ENCODE measurements at places on chromosomes 2 and 18. TPM values are rescaled to one million over a fixed set of nuclear protein-coding genes. Genes with fewer than 3 reads are reported as not detected.

FAM237A gene
- polyA plus RNA-seq = not detected

AQP4 gene
- 0.52 TPM for polyA plus RNA-seq

FN1 gene
- 51.9 TPM for polyA plus RNA-seq

ZBTB7C gene
- polyA plus RNA-seq = 4.8 TPM

ELOA2 gene
- polyA plus RNA-seq = not detected

MAL gene
- polyA plus RNA-seq = 3.8 TPM

CCDC68 gene
- 8.1 TPM for polyA plus RNA-seq

SPIRE1 gene
- 3.6 TPM for polyA plus RNA-seq

OTOF gene
- polyA plus RNA-seq = 0.56 TPM

FBXO15 gene
- 0.31 TPM for polyA plus RNA-seq

PHOSPHO2 gene
- polyA plus RNA-seq = 3.3 TPM

INPP5D gene
- 8.1 TPM for polyA plus RNA-seq

NDC80 gene
- polyA plus RNA-seq = 0.16 TPM

CCDC150 gene
- 0.19 TPM for polyA plus RNA-seq

LTBP1 gene
- 7.0 TPM for polyA plus RNA-seq

SKOR2 gene
- not detected for polyA plus RNA-seq

GNLY gene
- polyA plus RNA-seq = 2.3 TPM

COPS8 gene
- polyA plus RNA-seq = 45.7 TPM

DIPK1C gene
- 0.08 TPM for polyA plus RNA-seq

MEIS1 gene
- 21.3 TPM for polyA plus RNA-seq

TMEM17 gene
- 2.2 TPM for polyA plus RNA-seq

KCNIP3 gene
- 14.1 TPM for polyA plus RNA-seq

VWA3B gene
- polyA plus RNA-seq = 0.29 TPM

CXCR1 gene
- 6.6 TPM for polyA plus RNA-seq

CPLX4 gene
- polyA plus RNA-seq = not detected

MYO1B gene
- 29.1 TPM for polyA plus RNA-seq

STON1 gene
- 2.2 TPM for polyA plus RNA-seq

EML6 gene
- 0.22 TPM for polyA plus RNA-seq

MBD5 gene
- 8.1 TPM for polyA plus RNA-seq

PARD3B gene
- polyA plus RNA-seq = 5.0 TPM

CLEC4F gene
- polyA plus RNA-seq = not detected

ACTG2 gene
- 6.6 TPM for polyA plus RNA-seq

CDK5R2 gene
- not detected for polyA plus RNA-seq

CNGA3 gene
- polyA plus RNA-seq = 0.01 TPM

CTLA4 gene
- polyA plus RNA-seq = 0.22 TPM

DHX57 gene
- polyA plus RNA-seq = 4.7 TPM

LOXHD1 gene
- 0.73 TPM for polyA plus RNA-seq

FBXO48 gene
- 0.56 TPM for polyA plus RNA-seq

ACADL gene
- polyA plus RNA-seq = 6.5 TPM

FTCDNL1 gene
- 0.90 TPM for polyA plus RNA-seq

NR4A2 gene
- 4.0 TPM for polyA plus RNA-seq

C2orf66 gene
- not detected for polyA plus RNA-seq

OTX1 gene
- 0.11 TPM for polyA plus RNA-seq

TLX2 gene
- polyA plus RNA-seq = 0.03 TPM

TTR gene
- 2.2 TPM for polyA plus RNA-seq

CAPN13 gene
- 2.5 TPM for polyA plus RNA-seq

MRPS5 gene
- 36.9 TPM for polyA plus RNA-seq

TUBA3E gene
- polyA plus RNA-seq = not detected

CCDC102B gene
- 0.75 TPM for polyA plus RNA-seq

POTEC gene
- polyA plus RNA-seq = not detected

LGALSL gene
- polyA plus RNA-seq = 6.4 TPM

ATP6V1B1 gene
- 1.2 TPM for polyA plus RNA-seq

SPATA3 gene
- polyA plus RNA-seq = not detected

MYOM1 gene
- 5.1 TPM for polyA plus RNA-seq

MARCO gene
- polyA plus RNA-seq = 57.9 TPM

C2orf80 gene
- polyA plus RNA-seq = not detected

LRP1B gene
- 2.2 TPM for polyA plus RNA-seq

Measured in adipose tissue (tissue), 3 donors.